ENCODE measurements at places on chromosomes 16 and 17.
A peak's percentile ranks its signal among the peaks of the same experiment; 100 is the strongest.

GRCh38 chr17:683499-684254 lies 31.0 kb downstream of the VPS53 start:
- DNase-seq, result no peak

- DNase-seq, result no peak
These were observed 36.3 kb downstream of the IFT140 start for GRCh38 chr16:1575578-1575977.

DNA sequence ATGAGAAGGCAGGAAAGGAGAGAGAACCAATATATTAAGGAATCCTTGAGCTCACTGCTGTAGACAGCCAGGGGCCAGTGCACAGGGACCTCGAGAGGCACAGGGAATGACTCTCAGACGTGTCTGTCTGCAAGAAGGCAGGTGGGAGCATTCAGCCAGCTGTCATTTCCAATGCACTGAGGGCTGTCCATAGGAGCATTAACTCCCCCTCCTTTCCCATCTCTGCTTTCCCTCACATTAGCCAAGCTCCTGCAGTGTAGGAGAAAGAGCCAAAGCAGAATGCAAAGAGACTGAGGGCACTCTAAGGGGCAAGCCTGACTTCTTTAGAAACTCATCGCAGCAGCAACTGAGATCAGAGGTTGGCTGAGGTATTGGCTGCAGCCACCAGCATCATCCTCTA lies 218.3 kb downstream of the CDH13 start:
- DNase-seq, result no peak

DNA sequence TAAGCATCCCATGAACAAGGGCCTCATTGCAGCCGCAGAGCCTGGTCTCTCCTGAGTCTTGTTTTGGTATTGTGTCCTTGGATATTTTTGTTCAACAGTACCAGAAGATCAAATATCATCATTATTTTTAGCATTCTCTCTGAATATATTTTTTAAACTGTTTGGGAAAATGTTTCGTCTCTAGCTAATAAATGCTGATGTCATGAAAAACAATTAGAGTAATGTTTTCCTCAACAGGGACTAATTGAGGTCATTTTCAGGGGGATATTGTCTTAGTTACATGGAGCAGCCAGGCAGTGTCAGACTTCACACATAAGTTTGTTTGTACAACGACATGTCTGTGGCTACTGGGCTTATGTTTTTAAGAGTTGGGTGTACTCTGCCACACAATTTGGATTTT lies 805.3 kb upstream of the SOX9 start:
- no peak for DNase-seq

DNA sequence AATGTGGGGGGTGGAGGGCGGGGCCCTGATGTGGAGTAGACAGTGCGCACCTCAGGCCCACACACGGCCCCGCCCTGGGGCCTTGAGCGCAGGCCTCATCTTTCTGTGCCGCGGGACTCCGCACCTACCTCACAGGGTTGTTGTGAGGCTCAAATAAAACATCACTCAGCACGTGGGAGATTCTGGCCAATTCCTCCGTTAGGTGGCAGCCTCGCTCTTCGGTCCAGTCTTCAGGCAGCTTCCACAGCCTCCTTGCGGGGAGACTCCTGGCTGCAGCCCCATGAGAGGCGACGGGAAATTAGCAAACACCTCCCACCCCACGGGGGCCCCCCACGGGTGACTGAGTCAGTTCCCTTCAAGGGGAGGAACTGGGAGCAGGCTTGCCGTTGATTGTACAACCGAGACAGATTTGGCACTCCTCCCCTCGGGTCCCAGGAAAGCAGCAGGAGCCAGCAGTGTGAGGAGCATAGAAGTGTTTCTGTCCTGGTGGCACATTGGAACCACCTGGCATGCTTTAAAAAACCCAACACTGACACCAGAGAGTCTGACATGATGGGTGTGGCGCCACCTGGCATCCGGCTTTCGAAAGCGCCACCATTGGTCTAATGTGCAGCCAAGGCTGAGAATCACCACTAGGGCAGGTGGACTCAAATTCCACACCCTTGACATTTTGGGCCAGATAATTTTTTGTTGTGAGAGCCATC lies 7.6 kb downstream of the MRM1 start:
- peak; percentile 66 for DNase-seq

DNA sequence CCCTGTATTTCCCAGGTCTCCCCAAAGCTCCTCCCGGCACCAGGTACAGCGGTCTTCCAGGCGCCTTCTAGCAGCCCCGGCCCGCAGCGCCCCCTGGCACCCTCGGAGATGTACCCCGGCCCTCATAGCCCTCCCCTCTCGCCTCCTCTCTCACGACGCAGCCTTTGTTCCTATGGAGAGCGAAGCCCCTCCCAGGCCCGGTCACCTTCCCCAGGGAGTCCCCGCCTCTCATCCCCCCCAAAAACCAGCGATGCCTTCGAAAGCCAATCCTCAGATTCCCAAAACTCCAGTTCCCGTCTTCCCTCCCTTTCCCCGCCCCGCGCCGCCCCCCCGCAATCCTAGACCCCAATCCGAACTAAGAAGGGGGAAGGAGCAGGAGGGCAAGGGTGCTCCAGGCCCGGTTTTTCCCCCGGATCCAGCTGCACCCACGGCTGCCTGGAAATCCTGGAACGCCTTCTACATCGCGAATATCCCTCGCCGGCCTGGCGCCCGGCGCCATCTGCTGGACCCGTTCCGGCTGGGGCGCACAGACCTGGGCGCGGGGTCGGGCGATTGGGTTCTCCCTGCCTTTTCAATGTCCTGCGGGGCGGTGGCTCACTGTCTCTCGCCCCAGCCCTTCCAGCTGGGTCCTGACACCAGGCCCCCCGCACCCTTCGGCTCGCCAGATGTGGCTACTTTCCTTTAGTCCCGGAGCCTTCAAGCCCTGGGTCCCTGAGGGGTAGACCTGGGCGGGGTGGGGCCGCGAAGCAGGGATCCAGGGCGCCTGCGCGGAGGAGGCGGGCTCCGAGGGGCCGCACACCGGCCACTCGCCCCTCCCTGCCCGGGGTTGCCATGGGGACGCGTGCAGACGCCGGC lies at the start of gene DNAH2:
Gene DNAH2 (plus strand): TSS at position 844 of the 855 bp plus-strand sequence. CDS start 1,991 bp downstream, outside the sequence.
- DNase-seq, result peak; percentile 97

DNA sequence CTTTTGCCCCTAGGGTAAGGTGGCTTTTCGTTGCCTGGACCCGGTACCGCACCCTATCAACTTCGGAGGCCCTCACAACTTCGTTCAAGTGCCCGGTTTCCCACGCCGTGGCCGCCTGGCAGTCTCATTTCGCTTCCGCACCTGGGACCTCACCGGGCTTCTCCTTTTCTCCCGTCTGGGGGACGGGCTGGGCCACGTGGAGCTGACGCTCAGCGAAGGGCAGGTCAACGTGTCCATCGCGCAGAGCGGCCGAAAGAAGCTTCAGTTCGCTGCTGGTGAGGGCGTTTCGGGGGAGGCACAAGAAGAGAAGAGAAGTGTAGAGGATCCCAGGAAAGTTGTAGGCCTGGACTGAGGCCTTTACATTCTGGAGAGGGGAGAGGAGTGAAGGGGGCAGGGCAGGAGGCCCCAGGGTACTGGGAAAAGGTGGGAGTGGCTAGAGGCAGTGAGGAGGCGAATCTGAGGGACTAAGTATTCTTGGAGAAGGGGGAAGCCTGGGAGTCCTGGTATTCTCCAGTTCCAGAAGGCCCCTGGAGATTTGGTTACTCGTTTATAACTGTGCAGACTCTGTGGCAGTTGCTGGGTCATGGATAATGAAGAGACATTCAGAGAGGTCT lies 5.5 kb downstream of the CNTNAP1 start:
- no peak for DNase-seq

GRCh38 chr16:1639860-1640259 lies 27.7 kb downstream of the CRAMP1 start:
- DNase-seq, result no peak

DNA sequence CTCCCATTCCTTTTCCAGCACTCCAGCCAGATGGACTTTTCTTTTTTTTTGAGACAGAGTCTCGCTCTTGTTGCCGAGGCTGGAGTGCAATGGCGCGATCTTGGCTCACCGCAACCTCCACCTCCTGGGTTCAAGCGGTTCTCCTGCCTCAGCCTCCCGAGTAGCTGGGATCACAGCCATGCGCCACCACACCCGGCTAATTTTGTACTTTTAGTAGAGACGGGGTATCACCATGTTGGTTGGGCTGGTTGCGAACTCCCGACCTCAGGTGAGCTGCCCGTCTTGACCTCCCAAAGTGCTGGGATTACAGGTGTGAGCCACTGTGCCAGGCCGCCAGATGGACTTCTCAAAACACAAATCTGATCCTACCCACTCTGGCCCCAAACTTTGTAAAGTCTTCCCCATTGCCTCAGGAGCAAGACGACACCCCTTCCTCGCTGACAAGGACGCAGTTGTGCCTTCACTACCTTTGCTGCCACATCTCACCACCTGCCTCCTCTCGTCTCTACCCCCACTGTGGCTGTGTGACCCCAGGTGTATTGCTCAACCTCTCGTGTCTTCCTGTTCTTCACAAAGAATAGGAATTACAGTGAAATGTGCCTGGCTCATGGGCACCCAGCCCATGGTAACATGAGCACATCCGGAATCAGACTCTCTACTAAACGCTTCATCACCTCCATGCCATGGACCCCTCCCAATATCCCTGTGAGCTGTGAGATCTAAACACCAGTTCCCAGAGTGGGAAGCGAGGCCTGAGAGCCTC lies 3.7 kb upstream of the BANP start:
- DNase-seq, result no peak

DNA sequence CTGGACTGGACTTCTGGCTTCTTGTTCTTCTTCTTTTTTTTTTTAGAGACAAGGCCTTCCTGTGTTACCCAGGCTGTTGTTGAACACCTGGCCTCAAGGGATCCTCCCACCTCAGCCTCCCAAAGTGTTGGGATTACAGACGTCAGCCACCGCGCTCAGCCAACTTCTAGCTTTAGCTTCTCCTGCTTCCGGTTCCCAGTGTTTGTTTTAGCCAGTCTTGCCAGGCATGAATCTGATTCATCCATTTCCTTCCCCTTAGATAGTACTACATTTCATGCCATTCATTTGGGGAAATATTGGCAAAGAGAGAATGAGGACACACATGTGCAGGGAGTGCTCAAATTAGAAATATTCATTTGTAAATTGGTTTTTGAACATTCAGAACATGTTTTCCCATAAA lies 12.1 kb upstream of the NDUFAB1 start:
- DNase-seq, result peak; percentile 11

- DNase-seq, result no peak
These were observed 10.6 kb downstream of the TERF2IP start for GRCh38 chr16:75658175-75658574.

GRCh38 chr17:65365169-65365568 lies 196.3 kb downstream of the AXIN2 start:
- DNase-seq, result no peak

DNA sequence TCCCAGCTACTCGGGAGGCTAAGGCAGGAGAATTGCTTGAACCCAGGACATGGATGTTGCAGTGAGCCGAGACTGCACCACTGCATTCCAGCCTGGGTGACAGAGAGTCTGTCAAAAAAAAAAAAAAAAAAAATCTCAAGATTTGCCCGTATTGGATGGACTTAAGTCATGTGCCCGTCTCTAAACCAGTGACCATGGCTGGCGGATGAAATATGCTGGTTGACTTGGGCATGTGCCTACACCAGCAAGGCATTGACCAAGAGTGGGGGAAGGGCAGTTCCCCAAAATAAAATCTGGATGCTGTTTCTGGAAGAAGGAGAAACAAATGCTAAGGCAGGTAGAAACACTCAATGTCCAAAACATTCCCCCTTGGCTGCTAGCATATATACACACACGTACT lies 21.5 kb upstream of the COL1A1 start:
- DNase-seq, result no peak

GRCh38 chr17:35046740-35047283 lies 16.7 kb downstream of the RFFL start:
- DNase-seq, result peak; percentile 26
